ENCODE measurements at places on chromosomes 16 and 17.

- no peak overlapping the region for H3K27ac ChIP-seq
- no peaks in the 10 kb centered on the region for H3K36me3 ChIP-seq
- no peak overlapping the region for H3K4me3 ChIP-seq
- no peaks in the 10 kb centered on the region for H3K27me3 ChIP-seq
Measured at GRCh38 chr16:84603140-84603816, 14.6 kb downstream of the COTL1 start.

- no peak overlapping the region for H3K4me3 ChIP-seq
- peaks cover 100% of the 10 kb centered on the region for H3K27me3 ChIP-seq
- no peaks in the 10 kb centered on the region for H3K4me1 ChIP-seq
- no peaks in the 10 kb centered on the region for H3K36me3 ChIP-seq
Measured at GRCh38 chr17:39615434-39615833, 7.7 kb upstream of the NEUROD2 start.

GRCh38 chr16:4358236-4358635 is 7.1 kb upstream of the PAM16 start:
- DNase-seq: no peak
- no peaks in the 10 kb centered on the region for H3K4me1 ChIP-seq
- H3K36me3 ChIP-seq: no peaks in the 10 kb centered on the region
- no peak overlapping the region for H3K4me3 ChIP-seq
- no peaks in the 10 kb centered on the region for H3K27me3 ChIP-seq

- DNase-seq: no peak
- H3K4me3 ChIP-seq: no peak overlapping the region
- no peak overlapping the region for H3K27ac ChIP-seq
- H3K4me1 ChIP-seq: no peaks in the 10 kb centered on the region
Measured at GRCh38 chr16:49183911-49184310, 97.7 kb downstream of the CBLN1 start.

- DNase-seq: no peak
- no peak overlapping the region for H3K4me3 ChIP-seq
- H3K27ac ChIP-seq: no peak overlapping the region
- H3K36me3 ChIP-seq: peaks cover 68% of the 10 kb centered on the region
- no peaks in the 10 kb centered on the region for H3K27me3 ChIP-seq
Measured at GRCh38 chr17:47605011-47605410, 44.7 kb upstream of the KPNB1 start.

DNA sequence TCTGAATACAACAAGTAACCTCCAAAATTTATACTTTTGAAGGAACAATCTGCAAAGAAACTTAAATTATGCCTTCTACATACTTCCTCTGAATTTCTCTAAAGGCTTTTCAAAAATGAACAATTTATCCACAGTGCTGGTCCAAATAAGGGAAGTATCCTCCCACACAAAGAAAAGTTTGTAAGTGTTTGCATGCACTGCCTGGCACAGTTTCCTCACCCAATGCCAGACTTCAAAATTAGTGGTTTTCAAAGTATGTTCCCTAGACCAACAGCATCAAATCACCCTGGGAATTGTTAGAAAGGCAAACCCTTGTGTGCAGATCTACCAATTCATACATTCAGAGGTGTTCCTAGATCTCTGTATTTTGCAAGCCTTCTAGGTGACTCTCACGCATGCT is 82.5 kb downstream of the PCTP start:
- no peaks in the 10 kb centered on the region for H3K27me3 ChIP-seq
- no peaks in the 10 kb centered on the region for H3K36me3 ChIP-seq
- no peaks in the 10 kb centered on the region for H3K4me1 ChIP-seq

- no peak for DNase-seq
- H3K4me3 ChIP-seq: no peak overlapping the region
- H3K4me1 ChIP-seq: peaks cover 9% of the 10 kb centered on the region
Measured at GRCh38 chr17:78706271-78706915, 75.7 kb downstream of the CYTH1 start.

DNA sequence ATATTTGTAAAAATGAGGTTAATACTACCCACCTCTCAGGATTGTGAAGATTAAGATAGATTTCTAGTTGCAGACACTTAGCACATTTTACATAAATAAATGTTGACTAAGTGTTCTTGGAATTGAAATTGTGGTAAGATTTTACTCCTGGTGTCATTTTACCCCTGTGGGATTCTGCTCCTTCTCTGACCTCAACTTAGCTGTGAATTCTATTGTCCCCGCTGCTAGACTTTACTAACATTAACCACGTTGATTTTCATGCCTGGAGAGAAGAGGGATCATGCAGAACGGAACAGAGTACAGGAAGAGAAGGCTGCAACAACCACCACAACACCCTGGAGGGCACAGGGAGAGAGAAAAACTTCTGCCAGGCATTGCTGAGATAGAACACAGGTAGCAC is 2.1 kb upstream of the TOM1L1 start:
- no peaks in the 10 kb centered on the region for H3K36me3 ChIP-seq
- H3K4me3 ChIP-seq: no peak overlapping the region
- no peak for DNase-seq
- peaks cover 8% of the 10 kb centered on the region for H3K4me1 ChIP-seq

DNA sequence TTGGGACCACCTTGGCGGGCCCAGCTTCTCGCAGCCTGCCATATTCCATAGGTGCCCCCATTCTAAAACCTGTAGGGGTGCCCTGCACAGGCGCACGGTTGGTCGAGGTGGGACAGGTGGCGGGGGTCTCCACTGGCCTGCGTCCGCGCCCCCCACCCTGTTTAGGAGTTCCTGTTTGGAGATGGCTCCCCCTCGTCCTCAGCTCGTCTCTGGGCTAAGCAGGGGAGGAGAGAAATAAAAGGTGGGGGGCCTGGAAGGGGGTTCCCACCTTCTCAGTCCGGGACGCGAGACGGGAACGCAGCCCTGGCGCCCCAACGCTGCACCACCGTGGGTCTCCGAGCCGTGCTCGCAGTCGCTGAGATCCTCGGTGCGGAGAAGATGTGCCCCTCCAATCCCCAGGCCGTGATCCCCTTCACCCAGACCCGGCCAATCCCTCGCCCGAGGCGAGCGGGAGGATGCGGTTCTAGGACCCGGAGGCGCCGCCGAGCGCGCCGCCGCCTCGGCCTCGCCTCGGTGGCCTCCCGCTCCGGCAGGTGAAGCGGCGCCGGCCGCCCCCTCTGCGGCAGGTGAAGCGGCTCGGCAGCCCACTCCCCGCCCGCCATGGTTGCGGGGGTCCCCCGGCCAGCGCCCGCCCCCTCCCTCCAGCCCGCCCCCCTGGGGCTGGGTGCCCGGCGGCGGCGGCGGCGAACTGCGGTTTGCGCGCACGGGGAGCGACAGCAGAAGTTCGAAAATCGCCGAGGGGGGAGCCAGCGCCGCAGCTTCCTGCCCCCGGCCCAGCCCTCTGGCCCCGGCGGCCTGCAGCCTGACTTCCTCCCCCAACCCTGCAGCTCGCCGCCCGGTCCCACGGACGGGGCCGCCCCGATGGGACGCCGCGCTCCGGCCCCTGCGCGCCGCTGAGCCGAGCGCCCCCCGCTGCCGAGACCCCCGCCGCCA is at the start of gene FMNL1:
FMNL1 (plus strand) TSS at position 805 of the 933 bp plus-strand sequence. CDS start 240 bp downstream, outside the sequence.
- H3K4me3 ChIP-seq: peak within 1 kb of the TSS; percentile 78
- peaks cover 70% of the 10 kb centered on the region for H3K27me3 ChIP-seq
- DNase-seq: no peak

GRCh38 chr16:85935391-85935973 is 36.5 kb downstream of the IRF8 start:
- no peak overlapping the region for H3K4me3 ChIP-seq
- no peak overlapping the region for H3K27ac ChIP-seq
- no peaks in the 10 kb centered on the region for H3K36me3 ChIP-seq
- DNase-seq: no peak
- peaks cover 5% of the 10 kb centered on the region for H3K4me1 ChIP-seq
- H3K27me3 ChIP-seq: no peaks in the 10 kb centered on the region

- no peaks in the 10 kb centered on the region for H3K27me3 ChIP-seq
- H3K4me1 ChIP-seq: peaks cover 20% of the 10 kb centered on the region
- DNase-seq: peak; percentile 88
- H3K36me3 ChIP-seq: peaks cover 6% of the 10 kb centered on the region
Measured at GRCh38 chr16:23504453-23505179, 5.7 kb downstream of the GGA2 start.

- H3K27me3 ChIP-seq: no peaks in the 10 kb centered on the region
- no peak overlapping the region for H3K27ac ChIP-seq
- H3K36me3 ChIP-seq: no peaks in the 10 kb centered on the region
Measured at GRCh38 chr16:88957433-88957767, 19.6 kb downstream of the CBFA2T3 start.

- no peaks in the 10 kb centered on the region for H3K4me1 ChIP-seq
- H3K36me3 ChIP-seq: no peaks in the 10 kb centered on the region
- H3K27me3 ChIP-seq: no peaks in the 10 kb centered on the region
Measured at GRCh38 chr16:83619381-83620150, 188.2 kb upstream of the HSBP1 start.

DNA sequence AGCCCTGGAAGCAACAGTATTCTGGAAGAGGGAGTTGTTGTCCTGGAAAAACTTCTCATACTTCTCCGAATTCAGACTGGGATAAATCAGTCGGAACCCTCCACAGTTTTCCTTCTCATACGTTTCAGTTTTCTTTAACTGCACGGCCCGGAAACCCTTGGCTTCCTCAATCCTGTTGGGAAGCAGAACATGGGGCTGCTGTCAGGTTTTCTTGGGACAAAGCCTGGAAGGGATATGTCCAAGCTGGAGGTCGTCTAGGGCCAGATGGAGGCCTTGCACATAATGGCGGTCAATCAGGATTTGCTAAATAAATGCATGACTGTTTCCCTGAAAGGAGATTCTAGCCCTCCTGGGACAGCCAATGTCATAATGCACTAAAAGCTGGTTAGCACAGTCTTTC is 29.2 kb downstream of the TTLL6 start:
- H3K27ac ChIP-seq: no peak overlapping the region
- peaks cover 69% of the 10 kb centered on the region for H3K27me3 ChIP-seq
- no peaks in the 10 kb centered on the region for H3K4me1 ChIP-seq
- H3K36me3 ChIP-seq: no peaks in the 10 kb centered on the region
- DNase-seq: no peak

GRCh38 chr16:85239239-85239638 is 127.0 kb upstream of the CIBAR2 start:
- no peak overlapping the region for H3K27ac ChIP-seq
- H3K36me3 ChIP-seq: no peaks in the 10 kb centered on the region
- H3K4me3 ChIP-seq: no peak overlapping the region
- H3K27me3 ChIP-seq: no peaks in the 10 kb centered on the region
- no peak for DNase-seq

GRCh38 chr16:58384437-58385055 is 7.7 kb upstream of the GINS3 start:
- no peak overlapping the region for H3K4me3 ChIP-seq
- no peak overlapping the region for H3K27ac ChIP-seq
- DNase-seq: no peak
- peaks cover 5% of the 10 kb centered on the region for H3K27me3 ChIP-seq
- no peaks in the 10 kb centered on the region for H3K4me1 ChIP-seq
- H3K36me3 ChIP-seq: no peaks in the 10 kb centered on the region

GRCh38 chr16:89190150-89190958 is 10.0 kb downstream of the SLC22A31 start:
- peaks cover 28% of the 10 kb centered on the region for H3K27me3 ChIP-seq
- H3K4me1 ChIP-seq: no peaks in the 10 kb centered on the region
- H3K36me3 ChIP-seq: no peaks in the 10 kb centered on the region
- H3K27ac ChIP-seq: no peak overlapping the region

DNA sequence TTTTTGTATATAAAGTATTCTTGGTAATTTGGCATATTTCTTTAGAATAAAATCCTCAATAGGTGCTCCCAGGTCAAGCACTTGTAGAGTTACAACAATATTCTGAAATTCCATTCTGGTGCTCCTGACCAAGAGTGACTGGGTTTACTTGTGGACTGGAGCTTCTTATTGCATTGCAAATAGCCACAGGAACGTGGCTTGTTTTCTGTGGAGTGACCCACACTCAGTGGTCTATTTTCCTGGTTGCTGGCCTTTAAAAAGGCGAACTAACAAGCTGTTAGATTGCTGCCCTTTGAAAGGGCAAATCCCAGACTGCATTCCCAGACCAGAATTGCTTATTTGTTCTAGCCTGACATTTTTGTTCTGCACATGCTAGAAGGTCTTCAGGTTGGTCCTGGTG is 658.8 kb upstream of the GOT2 start:
- no peaks in the 10 kb centered on the region for H3K27me3 ChIP-seq
- H3K27ac ChIP-seq: no peak overlapping the region
- H3K36me3 ChIP-seq: no peaks in the 10 kb centered on the region
- DNase-seq: no peak

- H3K27me3 ChIP-seq: no peaks in the 10 kb centered on the region
- peaks cover 12% of the 10 kb centered on the region for H3K36me3 ChIP-seq
Measured at GRCh38 chr16:15874745-15875314, 13.6 kb downstream of the CEP20 start.

GRCh38 chr16:49744244-49745220 is 111.4 kb downstream of the ZNF423 start:
- no peaks in the 10 kb centered on the region for H3K27me3 ChIP-seq
- no peak overlapping the region for H3K4me3 ChIP-seq

GRCh38 chr16:50282010-50282538 is 15.7 kb downstream of the ADCY7 start:
- H3K4me1 ChIP-seq: no peaks in the 10 kb centered on the region
- H3K27me3 ChIP-seq: no peaks in the 10 kb centered on the region
- no peaks in the 10 kb centered on the region for H3K36me3 ChIP-seq
- no peak overlapping the region for H3K27ac ChIP-seq
- no peak for DNase-seq

GRCh38 chr16:21643785-21644184 is 8.6 kb downstream of the IGSF6 start:
- no peaks in the 10 kb centered on the region for H3K4me1 ChIP-seq
- H3K4me3 ChIP-seq: no peak overlapping the region
- H3K27ac ChIP-seq: no peak overlapping the region
- no peaks in the 10 kb centered on the region for H3K36me3 ChIP-seq

- no peak for DNase-seq
- H3K27ac ChIP-seq: no peak overlapping the region
- H3K27me3 ChIP-seq: no peaks in the 10 kb centered on the region
Measured at GRCh38 chr17:75340631-75341030, 51.4 kb upstream of the SLC25A19 start.

- H3K4me1 ChIP-seq: no peaks in the 10 kb centered on the region
- H3K36me3 ChIP-seq: no peaks in the 10 kb centered on the region
- no peak overlapping the region for H3K4me3 ChIP-seq
- H3K27me3 ChIP-seq: no peaks in the 10 kb centered on the region
- peak; percentile 80 for DNase-seq
Measured at GRCh38 chr16:21708533-21709115, 44.9 kb downstream of the OTOA start.

GRCh38 chr16:72938795-72939164 is 109.1 kb downstream of the ZFHX3 start:
- no peak overlapping the region for H3K4me3 ChIP-seq
- no peak for DNase-seq
- no peaks in the 10 kb centered on the region for H3K36me3 ChIP-seq
- peaks cover 4% of the 10 kb centered on the region for H3K4me1 ChIP-seq

GRCh38 chr16:74480150-74481029 is 59.1 kb upstream of the CLEC18B start:
- H3K36me3 ChIP-seq: peaks cover 47% of the 10 kb centered on the region
- H3K27me3 ChIP-seq: no peaks in the 10 kb centered on the region
- H3K4me3 ChIP-seq: no peak overlapping the region

GRCh38 chr17:48393283-48393682 is 36.7 kb downstream of the SKAP1 start:
- peaks cover 6% of the 10 kb centered on the region for H3K4me1 ChIP-seq
- no peak overlapping the region for H3K4me3 ChIP-seq
- DNase-seq: no peak
- no peaks in the 10 kb centered on the region for H3K36me3 ChIP-seq
- H3K27me3 ChIP-seq: peaks cover 11% of the 10 kb centered on the region

GRCh38 chr17:36943250-36944191 is 5.2 kb upstream of the AATF start:
- no peaks in the 10 kb centered on the region for H3K36me3 ChIP-seq
- no peak overlapping the region for H3K4me3 ChIP-seq
- peaks cover 9% of the 10 kb centered on the region for H3K4me1 ChIP-seq
- no peak for DNase-seq
- no peak overlapping the region for H3K27ac ChIP-seq

GRCh38 chr17:5788266-5788900 is 204.1 kb upstream of the NLRP1 start:
- no peak for DNase-seq
- no peaks in the 10 kb centered on the region for H3K27me3 ChIP-seq
- no peaks in the 10 kb centered on the region for H3K4me1 ChIP-seq
- H3K27ac ChIP-seq: no peak overlapping the region
- no peaks in the 10 kb centered on the region for H3K36me3 ChIP-seq

All from cardiac muscle cell (in vitro differentiated cells and primary cell).